Fibroblast of skin of abdomen (primary cell): ENCODE measurements at places on chromosomes 7 and 10.

- DNase-seq: no peak
These were observed 41.1 kb upstream of the CPN1 start for GRCh38 chr10:100122780-100123179.

DNA sequence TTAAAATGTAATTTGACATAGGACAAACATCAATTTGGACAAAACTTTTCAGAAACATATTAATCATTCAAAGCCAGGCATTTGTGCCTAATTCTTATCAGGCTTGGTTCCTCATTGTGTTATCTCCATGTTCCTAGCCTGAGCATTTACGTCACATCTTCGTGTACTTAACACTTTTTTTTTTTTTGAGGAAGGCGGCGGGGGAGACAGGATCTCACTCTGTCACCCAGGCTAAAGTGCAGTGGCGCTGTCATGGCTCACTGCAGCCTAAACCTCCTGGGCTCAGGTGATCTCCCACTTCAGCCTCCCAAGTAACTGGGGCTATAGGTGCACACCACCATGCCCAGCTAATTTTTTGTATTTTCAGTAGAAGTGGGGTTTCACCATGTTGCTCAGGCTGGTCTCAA, 19.8 kb downstream of the HNRNPA2B1 start:
- no peak for DNase-seq

DNA sequence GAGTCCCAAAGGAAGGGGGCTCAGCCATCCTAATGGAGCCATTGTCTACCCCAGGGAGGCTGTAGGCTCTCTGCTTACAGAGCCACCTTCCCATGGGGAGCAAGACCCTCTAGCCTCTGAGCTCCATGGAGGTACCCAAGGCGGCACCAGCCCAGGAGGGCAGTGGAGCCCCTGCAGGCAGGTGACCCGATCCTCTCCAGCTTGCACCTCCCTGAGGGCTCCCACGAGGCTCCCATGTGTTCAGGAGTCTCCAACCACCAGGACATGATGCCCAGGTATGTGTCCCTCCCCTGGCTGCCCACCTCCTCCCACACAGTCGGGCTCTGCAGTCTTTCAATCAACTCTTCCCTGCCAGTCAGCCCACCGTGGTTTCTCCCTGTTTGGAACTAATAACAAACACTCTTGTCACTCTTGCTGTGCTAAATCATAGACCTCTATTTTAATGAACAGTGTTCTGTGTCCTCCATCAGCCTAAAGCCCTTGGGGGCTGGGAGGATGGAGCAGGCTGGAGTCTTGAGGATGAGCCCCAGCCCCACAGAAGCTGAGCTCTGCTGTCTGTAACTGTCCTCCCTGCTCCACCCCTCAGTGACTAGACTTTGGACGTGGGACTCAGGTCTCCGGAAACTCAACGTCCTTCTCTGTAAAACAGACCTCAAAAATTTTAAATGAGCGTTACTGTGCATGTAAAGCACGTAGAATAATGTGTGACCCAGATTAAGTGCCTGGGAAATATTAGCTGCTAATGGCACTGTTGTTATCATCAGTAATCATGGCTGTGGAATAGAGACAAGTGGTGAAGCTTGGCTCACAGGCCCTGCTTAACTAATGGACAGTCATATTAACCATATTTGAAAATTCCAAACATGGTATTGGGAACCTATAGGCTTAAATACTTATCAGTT, 298.9 kb downstream of the WDR37 start:
- DNase-seq: no peak

GRCh38 chr10:49592726-49593563, 17.2 kb upstream of the SLC18A3 start:
- peak; percentile 37 for DNase-seq

- DNase-seq: no peak
These were observed 14.0 kb downstream of the KAZALD1 start for GRCh38 chr10:101075775-101076174.

DNA sequence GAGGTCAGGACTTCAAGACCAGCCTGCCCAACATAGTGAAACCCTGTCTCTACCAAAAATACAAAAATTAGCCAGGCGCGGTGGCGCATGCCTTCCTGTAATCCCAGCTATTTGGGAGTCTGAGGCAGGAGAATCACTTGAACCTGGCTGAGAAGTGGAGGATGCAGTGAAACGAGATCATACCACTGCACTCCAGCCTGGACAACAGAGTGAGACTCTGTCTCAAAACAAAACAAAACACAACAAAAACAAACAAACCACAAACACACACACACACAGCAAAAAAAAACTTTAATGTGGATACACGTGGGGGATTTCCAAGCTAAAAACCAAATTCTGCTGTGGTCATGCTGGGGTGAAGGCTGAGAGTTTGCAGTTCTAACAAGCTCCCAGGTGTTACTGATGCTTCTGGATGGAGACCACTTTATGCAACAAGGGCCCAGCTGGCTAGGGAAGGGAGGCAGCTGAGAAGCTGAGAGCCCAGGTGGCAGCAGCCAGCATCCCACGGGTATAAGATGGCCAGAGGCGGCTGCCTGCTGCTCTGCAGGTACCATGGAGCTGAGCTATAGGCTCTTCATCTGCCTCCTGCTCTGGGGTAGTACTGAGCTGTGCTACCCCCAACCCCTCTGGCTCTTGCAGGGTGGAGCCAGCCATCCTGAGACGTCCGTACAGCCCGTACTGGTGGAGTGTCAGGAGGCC, at the start of gene ZP3:
Gene ZP3, plus strand, starts transcription at position 538 of the 699 bp plus-strand sequence. Its CDS starts 15 bp downstream, at position 553.
- no peak for DNase-seq
